ENCODE measurements at places on chromosomes 12 and 14. TPM values are rescaled to one million over a fixed set of nuclear protein-coding genes. Genes with fewer than 3 reads are reported as not detected.

Gene ZC2HC1C
- total RNA-seq: 0.22 TPM

Gene GPX2
- total RNA-seq: not detected

Gene STXBP6
- not detected for total RNA-seq

Gene RACGAP1
- 3.3 TPM for total RNA-seq

Gene ZDHHC22
- not detected for total RNA-seq

Gene KLRF2
- total RNA-seq: not detected

Gene FOXN4
- total RNA-seq: not detected

Gene DPPA3
- total RNA-seq: not detected

Gene RPL36AL
- total RNA-seq: 370 TPM

Gene NRXN3
- not detected for total RNA-seq

Gene DYRK2
- 135 TPM for total RNA-seq

Gene DNM1L
- 74.6 TPM for total RNA-seq

Gene CCDC38
- total RNA-seq: 0.11 TPM

Gene MMP14
- total RNA-seq: 2.9 TPM

Gene GALNT16
- not detected for total RNA-seq

Gene CPNE6
- total RNA-seq: not detected

Gene DHRS2
- 0.27 TPM for total RNA-seq

Gene COL2A1
- total RNA-seq: not detected

Gene GALNT6
- 13.7 TPM for total RNA-seq

Gene AEBP2
- 42.9 TPM for total RNA-seq

Gene DIO3
- not detected for total RNA-seq

Gene FAM90A1
- 0.30 TPM for total RNA-seq

Gene CIROP
- total RNA-seq: not detected

Gene FOXG1
- not detected for total RNA-seq

Gene ISM2
- total RNA-seq: not detected

Gene CISTR
- not detected for total RNA-seq

Gene SLC35F4
- total RNA-seq: not detected

Gene BTBD6
- 37.6 TPM for total RNA-seq

Gene RARG
- total RNA-seq: 14.0 TPM

Gene HECTD4
- total RNA-seq: 40.2 TPM

Gene SLC24A4
- 0.11 TPM for total RNA-seq

Gene CLEC4D
- not detected for total RNA-seq

Gene P2RX2
- total RNA-seq: not detected

Gene PPP1R1A
- not detected for total RNA-seq

Gene PSMC6
- 110 TPM for total RNA-seq

Gene INHBE
- total RNA-seq: not detected

Gene PPFIA2
- total RNA-seq: not detected

Gene WNT5B
- total RNA-seq: not detected

Gene CD4
- 136 TPM for total RNA-seq

Gene BICDL1
- 146 TPM for total RNA-seq

Gene DHH
- total RNA-seq: 0.71 TPM

Gene RFLNA
- not detected for total RNA-seq

Gene CCDC197
- total RNA-seq: not detected
